ENCODE measurements at places on chromosomes 16 and 17. TPM values are rescaled to one million over a fixed set of nuclear protein-coding genes. Genes with fewer than 3 reads are reported as not detected.

Gene HEATR9
- total RNA-seq, result not detected

Gene TNFRSF13B
- total RNA-seq, result not detected

DNA sequence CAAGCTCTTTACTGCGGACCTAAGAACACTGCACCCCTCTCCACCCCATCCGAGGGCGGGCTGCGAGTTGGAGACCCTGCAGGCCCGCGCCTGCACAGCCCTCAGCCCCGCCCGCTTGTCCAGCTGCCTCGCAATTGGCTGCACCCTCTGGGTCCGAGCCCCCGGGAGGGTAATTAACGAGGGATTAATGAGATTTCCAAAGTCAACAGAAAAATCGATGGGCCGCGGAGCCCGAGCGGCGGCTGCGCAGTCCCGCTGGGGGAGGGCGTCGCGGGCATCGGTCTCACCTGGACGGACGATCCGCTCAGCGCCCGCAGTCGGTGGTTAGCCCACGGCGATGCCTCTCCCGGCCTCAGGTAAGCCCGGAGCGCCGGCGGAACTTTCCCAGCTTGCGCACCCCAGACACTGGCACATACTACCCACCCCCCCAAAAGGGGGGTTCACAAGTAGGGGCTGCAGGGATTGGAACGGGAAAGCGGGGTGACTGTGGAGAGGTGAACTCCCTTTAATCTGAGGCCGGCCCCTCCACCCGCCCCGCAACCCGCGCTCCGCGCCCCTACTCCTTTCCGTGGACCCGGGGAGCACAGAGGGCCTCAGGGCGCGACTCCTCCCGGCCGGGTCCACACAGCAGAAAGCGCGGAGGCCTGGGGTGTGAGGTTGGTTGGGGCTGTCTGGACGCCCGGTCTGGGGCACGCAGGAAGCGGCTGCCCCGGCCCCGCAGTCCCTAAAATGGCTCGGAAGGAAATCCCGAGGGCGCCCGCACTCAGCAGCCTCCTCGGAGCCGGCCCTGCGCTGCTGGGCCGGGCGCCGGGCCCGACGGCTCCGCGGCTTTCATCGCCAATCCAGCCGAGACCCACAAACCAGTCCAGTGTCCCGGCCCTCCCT, at the start of gene OTOP3:
Gene OTOP3 (plus strand): TSS at position 314 of the 885 bp plus-strand sequence. CDS start 24 bp downstream, at position 338.
- no peak for DNase-seq

Gene SOX15
- 1.0 TPM for total RNA-seq

Gene SLC2A4
- total RNA-seq, result 0.09 TPM

DNA sequence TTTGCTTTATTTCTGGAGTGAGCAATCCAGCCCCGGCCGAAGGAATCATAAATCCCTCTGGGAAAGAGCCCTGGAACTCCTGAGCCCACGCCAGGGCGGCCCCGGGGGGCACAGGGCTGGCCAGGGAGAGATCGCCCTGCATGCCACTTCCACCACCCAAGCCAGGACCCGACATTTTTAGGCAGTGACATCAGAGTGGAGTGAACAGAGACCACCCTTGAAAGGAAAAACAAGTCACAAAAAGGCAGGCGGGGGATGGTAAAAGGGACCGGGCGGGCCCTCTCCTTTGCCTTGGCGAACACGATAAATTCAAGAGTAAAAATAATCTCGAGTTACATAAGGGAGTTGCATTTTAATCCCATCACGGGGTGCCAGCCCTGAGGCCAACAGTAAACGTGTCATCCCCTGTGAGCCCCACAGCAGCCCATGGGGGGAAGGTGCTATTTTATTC, 284.1 kb downstream of the C16orf95 start:
- no peak for DNase-seq

DNA sequence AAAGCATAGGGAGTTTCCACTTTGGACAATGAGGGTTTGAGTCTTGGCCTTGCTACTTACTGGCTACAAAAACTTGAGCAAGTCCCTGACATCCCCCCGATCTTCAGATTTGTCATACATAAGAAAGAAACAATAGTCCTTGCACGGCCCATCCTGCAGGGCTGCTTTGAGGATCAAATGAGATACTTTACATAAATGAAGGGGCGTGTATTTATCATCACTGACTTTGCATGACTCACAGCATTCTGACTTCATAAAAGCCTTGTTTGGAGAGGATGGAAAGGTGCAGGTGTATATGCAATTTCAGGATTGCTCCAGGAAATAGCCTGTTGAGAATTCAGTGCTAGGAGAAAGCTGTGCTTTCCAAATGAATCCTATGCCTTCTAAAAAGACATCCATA, 465.0 kb upstream of the MAF start:
- DNase-seq, result no peak

DNA sequence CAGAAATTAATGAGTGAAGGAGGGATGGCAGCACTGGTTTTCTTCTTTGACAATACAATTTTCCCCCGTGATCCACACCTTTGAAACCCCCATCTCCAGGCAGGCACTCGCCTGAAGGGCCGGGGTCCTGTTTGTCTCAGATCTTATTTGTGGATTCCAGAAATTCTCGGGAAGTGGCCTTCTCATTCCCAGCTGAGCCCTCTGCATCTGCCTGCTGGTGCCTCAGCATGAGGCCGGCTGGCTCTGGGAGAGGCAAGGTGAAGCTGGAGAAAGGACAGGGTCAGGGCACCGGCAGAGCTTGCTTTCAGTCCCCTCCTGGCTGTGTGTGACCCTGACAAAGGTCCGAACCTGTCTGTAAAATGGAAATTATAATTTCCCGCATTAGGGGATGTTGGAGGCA, 35.8 kb upstream of the C1QL1 start:
- DNase-seq, result no peak

GRCh38 chr16:19926449-19927390, 42.1 kb upstream of the GPRC5B start:
- peak; percentile 12 for DNase-seq

- peak; percentile 32 for DNase-seq
These were observed 5.4 kb downstream of the BANP start for GRCh38 chr16:87956365-87957231.

Gene KRTAP9-1
- total RNA-seq, result not detected

GRCh38 chr17:21425321-21425720, 49.2 kb downstream of the KCNJ12 start:
- no peak for DNase-seq

Gene STX1B
- total RNA-seq, result 9.9 TPM

GRCh38 chr17:7886227-7887037, 2.2 kb upstream of the CHD3 start:
- no peak for DNase-seq
